Epithelial cell of proximal tubule (primary cell): ENCODE measurements at places on chromosomes 13 and 19. TPM values are rescaled to one million over a fixed set of nuclear protein-coding genes. Genes with fewer than 3 reads are reported as not detected.
A peak's percentile ranks its signal among the peaks of the same experiment; 100 is the strongest.

DNA sequence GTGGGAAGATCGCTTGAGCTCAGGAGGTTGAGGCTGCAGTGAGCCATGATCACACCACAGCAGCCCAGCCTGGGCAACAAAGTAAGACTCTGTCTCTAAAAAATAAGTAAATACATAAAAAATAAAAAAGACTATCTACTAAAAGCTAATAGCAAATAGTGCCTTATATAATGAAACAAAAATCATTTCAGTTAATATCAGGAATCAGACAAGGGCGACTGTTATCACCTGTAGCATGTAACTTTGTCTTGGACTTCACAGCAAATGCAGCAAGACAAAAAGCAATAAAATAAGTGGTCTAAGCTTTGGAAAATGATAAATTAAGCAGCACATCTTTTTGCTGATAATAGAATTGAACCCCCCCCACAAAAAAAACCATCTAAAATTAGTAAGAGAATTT is 21.2 kb upstream of the GPI start:
- no peak for DNase-seq

GRCh38 chr19:18649371-18650020 is 12.7 kb downstream of the KLHL26 start:
- DNase-seq, result no peak

DNA sequence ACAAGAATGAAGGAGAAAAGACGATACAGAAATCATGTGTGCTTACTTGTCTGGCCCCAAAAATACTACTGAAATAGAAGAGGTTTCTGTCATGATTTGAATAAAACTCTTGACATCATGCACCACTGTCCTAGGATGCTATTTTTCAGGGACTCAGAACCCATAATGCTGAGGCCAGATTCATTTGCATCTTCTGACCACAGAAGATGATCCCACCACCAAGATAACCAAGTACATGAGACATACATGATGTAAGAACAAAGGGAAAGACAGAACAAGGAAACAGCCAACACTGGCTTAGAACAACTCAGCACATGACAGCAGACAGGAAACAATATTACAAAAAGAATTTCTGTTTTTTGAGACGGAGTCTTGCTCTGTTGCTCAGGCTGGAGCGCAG is 2.5 kb downstream of the ZNF552 start:
- DNase-seq, result no peak

GRCh38 chr13:67119481-67119894 is 110.6 kb downstream of the PCDH9 start:
- DNase-seq, result peak; percentile 79

DNA sequence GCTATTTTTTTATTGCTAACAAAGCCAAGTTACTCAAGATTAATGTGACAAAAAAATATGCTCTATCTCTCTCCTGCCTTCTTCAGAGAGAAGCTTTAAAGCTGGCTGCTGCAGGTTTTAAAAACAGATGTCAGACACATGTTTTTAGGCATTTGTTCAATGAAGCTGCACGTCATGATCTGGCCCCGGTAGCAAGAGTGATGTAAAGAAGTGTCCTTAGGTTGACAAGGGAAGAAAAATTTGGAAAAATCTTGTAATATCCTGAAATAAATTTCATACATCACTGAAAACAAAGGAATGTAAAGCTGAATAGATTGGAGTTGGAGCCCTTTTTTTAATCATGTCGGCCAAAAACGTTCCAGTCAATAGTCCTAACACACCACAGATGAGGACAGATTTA is 531.4 kb upstream of the NBEA start:
- no peak for DNase-seq

GRCh38 chr19:2805261-2805900 is 14.3 kb upstream of the ZNF554 start:
- no peak for DNase-seq

GRCh38 chr19:1265615-1266128 is 3.5 kb upstream of the CIRBP start:
- DNase-seq, result no peak

DNA sequence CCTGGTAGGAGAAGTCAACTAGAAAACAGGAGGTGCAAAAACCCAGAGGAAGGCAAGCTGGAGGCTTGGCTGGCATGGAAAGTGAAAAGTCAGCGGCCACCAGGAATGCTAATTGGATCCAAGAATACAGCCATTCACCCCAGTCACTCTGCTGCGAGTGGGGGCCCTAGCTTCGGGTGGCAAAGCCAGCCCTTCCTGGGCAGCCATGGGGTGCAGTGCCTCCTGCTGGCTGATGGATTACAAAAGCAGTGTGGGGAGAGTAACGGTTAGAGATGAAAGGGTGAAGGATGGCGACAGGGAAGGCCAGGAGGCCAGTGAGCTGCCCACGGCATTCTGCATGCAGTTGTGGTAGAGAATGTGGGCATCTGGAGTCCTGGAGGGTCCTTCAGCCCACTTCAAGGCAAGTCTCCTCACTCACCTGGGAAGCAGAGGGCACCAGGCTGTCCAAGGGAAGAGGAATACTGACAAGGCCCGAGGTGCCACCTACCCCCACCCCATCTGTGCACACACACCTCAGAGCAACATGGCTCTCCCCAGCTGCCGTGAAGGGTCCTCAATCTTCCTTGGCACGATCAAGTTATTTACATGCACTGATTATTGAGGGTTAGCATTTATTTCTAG is 20.3 kb upstream of the EPHX3 start:
- no peak for DNase-seq

- DNase-seq, result no peak
Measured at GRCh38 chr13:56752636-56753035, 388.1 kb upstream of the PRR20A start.

GRCh38 chr13:36709136-36709890 is 35.5 kb downstream of the SERTM1 start:
- DNase-seq, result no peak

DNA sequence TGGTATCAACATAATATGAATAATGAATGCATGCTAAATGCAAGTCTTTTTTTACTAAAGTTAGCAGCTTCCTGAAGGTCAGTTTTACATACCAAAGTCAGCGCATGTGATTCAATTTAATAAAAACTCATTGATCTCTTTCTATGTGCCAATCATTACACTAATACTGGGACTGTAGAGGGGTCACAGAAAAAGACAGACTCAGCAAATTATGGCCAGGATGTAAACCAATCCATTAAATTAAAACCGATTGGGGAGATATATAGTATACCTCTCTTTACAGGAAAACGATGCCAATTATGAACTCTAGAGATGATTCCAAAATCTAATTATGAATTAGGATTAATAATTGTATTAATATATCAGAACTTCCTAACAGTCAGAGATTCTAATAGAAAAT is 624.4 kb upstream of the PCDH20 start:
- DNase-seq, result no peak

- DNase-seq, result no peak
Measured at GRCh38 chr13:73177017-73177416, 118.2 kb downstream of the KLF5 start.

GRCh38 chr13:110471833-110472162 is 89.7 kb downstream of the RAB20 start:
- DNase-seq, result peak; percentile 49

DNA sequence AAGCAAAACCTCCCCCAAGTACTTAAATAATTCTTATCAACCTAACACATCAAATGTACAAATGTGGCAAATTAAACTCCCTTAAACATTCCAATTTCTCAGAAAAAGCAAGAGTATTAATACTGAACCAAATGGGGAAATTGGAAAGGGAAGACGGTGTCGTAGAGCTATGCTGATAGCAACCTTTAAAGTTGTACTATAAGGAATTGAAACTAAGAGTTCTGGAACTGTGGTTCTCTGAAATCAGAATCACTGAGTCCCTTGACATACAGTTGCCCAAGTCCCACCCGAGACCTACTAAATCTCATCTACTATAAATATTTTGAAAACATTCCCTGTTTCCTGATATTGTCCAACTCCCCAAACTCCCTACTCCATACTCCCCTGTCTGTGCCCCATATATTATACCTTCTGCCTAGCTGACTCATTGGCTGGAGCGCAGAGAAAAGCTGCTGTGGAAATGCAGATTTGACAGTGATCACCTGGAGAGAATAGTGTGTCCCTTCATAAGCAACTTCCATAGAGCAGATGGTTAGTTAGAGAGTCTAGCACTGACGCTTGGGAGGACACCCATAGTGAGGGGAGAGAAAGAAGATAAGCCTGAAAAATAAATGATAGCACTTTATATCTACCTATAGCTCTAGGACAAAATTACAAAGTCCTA is 51.4 kb upstream of the ITM2B start:
- no peak for DNase-seq

- no peak for DNase-seq
Measured at GRCh38 chr13:78779608-78780007, 120.7 kb upstream of the OBI1 start.

DNA sequence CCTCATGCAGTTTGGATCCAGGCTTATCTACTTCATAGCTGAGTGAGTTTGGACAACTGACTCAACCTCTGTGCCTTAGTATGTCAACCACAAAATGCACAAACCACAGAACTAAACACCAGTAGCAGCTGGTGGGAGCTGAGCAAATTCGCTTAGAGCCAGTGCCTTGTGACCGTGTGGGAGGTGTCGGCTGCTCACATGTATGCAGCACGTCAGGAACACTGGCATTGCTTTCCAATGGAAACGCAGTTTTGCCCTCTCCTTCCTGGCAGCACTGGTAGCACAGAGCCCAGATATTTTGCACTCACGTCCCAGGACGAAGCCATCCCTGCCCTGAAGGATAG is 8.3 kb upstream of the NTN5 start:
- DNase-seq, result peak; percentile 16

DNA sequence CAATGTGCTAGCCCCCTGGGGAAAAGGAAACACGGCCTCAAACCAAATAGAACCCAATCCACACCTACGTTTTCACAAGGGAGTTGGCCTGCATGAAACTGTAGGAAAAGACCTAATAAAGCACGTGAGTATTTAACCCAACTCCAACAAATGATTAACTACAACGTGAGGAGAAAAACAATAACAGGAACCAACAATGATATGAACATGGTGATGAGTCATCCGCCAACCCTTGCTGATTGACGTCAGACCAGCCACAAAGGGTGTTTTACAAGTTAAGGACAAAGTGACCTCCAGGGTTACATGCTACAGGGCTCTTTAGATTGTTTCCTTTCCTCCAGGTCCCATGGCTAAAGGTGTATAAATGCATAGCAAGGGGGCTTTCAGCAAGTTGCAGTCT is 460.5 kb downstream of the COG6 start:
- DNase-seq, result peak; percentile 93

GRCh38 chr19:46134527-46134926 is 10.0 kb upstream of the IGFL3 start:
- no peak for DNase-seq

- no peak for DNase-seq
Measured at GRCh38 chr19:13849991-13850909, 26.7 kb upstream of the NANOS3 start.

DNA sequence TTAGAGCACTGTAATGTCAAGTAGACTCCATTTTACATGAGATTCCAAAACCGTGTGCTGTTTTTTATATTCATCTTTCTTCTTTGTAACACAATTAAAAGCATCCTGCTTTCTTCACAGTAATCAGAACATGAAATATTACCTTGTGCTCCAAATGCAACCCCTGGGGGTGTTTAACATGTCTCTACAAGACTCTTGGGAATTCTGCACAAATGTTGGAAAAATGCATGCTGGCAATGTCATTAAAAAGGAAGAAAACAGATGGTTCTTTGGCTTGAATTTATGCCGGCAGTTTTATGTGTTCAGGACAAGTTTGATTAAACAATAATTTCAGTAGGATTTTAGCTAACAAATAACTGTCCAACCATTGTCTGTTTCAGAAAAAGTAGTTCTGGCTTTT is 159.1 kb downstream of the LIG4 start:
- no peak for DNase-seq

DNA sequence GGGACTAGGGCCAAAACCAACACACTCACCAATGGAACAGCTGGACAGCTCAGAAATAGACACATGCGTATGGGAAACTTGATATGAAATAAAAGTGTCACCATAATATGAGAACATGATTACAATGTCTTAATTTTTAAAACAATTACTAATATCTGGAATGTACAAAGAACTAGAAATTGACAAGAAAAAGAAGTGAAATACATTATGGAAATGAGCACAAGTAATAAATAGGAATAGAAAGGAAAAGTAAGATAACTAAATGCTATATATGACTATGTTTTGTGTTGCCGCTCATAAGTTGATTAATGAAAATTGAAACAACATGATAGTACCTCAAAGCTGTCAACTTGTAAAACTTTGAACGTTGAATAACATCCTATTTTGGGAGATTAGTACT is 801.1 kb downstream of the SLITRK5 start:
- no peak for DNase-seq

GRCh38 chr19:44308011-44308410 is 3.2 kb upstream of the ZNF235 start:
- no peak for DNase-seq

DNA sequence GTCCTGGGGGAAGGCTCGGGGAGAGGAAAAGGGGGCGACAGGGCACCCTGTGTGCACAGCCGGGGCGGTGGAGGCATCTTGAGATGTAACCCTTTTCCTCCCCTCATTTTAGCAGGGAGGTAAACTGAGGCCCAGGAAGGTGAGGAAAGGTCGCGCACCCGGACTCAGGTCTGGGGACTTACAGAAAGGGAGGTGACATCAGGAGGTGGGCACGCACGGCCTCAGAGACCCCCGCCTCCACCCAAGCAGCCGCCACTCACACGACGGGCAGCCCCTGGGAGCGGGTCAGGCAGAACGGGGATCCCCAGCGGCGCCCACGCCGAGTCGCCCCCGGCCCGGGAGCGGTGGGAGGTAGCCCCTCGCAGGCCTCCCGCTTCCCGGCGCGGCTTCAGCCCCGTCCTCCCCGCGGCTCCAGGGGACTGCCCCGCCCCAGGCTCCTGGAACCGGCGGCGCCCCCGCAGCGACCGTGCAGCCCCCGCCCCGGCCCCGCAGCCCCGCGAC is 477 bp downstream of the PIP5K1C start:
- DNase-seq, result no peak

DNA sequence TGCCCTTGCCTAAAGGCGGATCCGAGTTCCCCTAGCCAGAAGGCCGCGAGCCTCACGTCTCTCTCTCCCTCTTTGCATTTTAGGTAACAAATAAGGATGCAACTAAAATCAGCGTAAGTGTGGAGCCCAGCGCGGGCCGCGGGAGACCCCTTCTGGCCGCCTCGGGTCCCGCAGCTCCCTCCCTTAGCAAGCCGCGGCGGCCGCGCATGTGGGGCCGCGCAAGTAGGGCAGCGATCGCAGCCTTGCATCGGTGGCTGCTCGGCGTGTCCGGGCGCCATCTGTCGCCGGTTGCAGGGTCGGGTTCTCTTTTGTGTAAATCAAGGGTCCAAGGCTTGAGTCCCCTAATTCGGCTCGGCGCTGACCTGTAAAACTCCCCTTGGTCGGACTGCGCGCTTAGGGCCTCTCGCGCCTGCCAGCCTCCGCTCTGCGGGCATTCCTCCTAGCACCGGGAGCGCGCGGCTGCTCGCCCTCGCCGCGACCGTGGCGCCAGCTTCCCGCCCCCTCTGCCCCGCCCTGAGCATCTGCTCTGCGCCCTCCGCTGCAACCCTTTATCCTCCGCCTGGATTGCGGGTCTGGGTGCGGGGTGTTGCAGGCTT is 2.7 kb downstream of the VSTM2B start:
- no peak for DNase-seq

The NKG7 gene
- total RNA-seq, result not detected in 2 replicates

The CCDC169 gene
- 3.2 and 3.5 TPM in 2 replicates for total RNA-seq

The SIGLEC5 gene
- total RNA-seq, result not detected in 2 replicates

The TUBA3C gene
- not detected in 2 replicates for total RNA-seq

The PINLYP gene
- total RNA-seq, result 0.43 and 2.3 TPM in 2 replicates

The DACT3 gene
- total RNA-seq, result not detected in 2 replicates
